SHP77 (cell line): ENCODE measurements at places on chromosomes 1 and 21.

- peak; percentile 39 for DNase-seq
Observed at GRCh38 chr1:154860156-154860870, 9.8 kb downstream of the KCNN3 start.

DNA sequence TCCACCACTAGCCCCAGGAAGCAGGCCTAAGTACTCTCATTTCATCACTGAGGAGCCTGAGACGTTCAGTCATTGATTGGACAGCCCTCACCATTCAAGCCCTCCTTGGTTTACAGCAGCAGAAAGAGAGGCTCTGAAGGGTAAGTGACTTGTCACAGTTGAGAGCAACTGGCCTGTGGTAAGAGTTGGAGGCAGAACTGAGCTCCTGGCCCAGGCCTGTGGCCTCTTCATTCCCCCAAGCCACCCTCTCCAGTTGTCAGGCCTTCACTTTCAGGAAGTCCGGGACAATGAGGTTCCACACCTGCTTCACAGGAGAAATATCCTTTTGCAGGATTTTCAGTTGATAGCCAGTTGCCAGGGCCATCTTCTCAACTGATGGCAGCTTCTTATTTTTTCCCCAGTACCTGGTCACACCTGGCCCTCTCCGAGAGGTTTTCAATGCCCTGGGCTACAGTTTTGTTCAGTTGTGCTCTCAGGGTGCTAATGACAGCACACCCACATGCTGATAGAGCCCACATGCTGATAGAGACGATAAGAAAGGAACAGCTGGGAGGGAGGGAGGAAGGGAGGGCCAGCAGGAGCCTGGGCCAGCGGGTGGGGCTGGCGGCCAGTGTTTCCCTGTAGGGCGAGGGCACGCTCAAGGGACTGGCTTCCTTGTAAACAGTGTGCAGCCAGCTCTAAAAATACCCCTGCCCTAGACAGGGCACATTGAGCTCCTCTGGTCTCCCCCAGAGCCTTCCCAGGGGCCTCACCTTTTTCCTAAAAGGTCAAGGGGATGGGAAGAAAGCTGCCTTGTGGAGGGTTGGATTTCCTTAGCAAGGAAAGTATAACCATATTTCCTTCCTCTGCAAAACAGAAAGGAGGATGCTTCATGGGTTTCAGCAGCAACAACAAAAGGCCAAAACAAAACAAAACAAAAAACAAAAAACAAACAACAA, 112.7 kb upstream of the JUN start:
- DNase-seq = peak; percentile 49

DNA sequence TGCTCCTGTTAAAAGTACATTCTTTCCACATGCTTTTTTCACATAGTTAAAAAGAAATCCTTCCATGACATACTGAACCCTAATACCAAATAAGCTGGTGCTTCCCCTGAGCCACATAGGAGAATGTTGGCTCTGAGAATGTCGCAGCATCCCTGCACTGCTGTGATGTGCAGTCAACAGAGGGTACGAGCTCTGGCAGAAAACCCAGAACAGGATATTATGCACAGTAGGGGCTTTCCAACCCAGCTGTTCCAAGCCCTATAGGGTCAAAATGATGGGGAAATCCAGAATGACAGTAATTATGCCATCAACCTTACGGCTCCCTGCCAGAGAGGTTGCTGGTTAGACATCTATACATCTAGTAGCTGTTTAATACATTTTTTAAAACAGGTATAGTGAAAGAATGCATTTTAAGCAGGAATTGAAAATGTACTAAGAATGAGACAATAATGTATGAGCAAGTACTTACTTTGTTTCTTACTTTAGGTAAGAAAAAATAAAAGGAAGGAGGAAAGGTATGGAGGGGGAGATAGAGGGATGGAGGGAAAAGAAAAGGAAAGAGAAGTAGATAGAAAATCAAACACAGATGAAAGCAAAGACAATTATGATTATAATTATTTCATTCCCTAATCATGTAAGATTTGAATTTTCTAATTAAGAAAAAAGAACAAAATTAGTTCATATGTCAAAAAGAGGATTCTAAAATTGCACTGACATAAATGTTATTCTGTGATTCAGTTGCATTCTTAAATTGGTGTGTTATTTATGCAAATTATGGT, 126.0 kb downstream of the NR5A2 start:
- no peak for DNase-seq

DNA sequence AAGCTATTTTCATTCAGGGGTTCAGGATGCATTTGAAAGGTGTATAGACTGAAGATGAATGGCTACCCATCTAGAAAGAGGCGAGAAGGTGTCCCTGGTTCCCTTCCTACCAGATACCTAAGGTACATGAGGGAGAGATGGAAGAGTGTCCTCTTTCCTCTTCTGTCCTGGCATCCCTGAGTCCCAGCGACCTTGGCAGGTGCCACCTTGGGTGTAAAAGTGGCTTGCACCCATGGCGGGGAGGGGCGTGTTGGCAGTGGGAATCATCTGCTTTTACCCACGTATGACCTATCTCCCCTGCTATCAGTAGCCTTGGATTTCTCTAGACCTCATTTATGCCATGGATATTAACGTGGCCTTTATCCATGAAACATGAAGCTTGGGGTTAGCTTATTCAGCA, 1126.1 kb downstream of the KCNT2 start:
- DNase-seq = no peak
